ENCODE measurements at places on chromosomes 4 and X.
A peak's percentile ranks its signal among the peaks of the same experiment; 100 is the strongest.

DNA sequence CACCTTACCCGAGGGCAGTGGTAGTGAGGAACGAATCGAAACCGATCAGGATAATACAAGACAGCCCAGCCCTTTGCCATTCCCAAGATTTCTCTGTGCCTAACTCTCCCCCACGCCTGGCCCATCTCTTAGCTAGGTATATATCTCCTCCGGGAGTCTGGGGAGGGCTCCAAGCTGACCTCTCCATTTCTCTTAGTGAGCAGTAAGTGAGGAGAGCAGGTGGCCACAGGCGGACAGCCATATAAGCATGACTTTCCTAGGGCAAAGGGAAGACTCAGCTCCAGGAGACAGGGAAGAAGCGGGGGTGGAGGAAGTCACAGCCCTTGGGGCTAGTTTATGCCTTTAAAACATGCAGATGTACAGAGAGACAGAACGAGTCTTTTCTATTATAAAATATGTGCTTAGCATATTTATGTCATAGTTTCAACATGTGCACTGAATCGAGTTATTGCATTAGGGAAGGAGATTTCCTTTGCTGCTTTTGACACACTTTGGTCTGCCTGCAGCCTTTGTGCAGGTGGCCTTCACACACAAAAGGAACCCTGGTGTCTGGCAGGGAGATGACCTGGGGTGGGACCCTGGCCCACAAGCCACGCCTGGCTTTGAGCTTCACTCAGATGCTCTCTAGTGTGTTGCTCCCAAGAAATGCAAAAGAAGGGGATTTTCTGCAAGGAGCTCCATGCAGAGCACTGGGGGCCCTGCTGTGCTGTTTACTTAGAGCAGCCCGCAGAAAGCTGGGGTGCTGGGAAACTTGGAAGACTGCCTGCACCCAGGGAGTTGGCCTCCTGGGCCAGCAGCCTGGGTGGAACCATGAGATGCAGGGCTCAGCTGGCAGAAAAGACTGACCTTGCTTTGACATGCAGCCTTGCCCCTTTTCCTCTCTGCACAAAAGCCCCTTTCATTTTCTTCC, 613.3 kb downstream of the BCOR start:
- DNase-seq = no peak

GRCh38 chrX:44071070-44071645, 98.0 kb upstream of the NDP start:
- no peak for DNase-seq

GRCh38 chr4:180134091-180134866, 2108.9 kb upstream of the TENM3 start:
- DNase-seq = peak; percentile 37

GRCh38 chr4:76016393-76016792, 6.9 kb downstream of the CXCL10 start:
- no peak for DNase-seq

- DNase-seq = no peak
Measured at GRCh38 chr4:169852481-169852880, 94.7 kb upstream of the HPF1 start.

- no peak for DNase-seq
Measured at GRCh38 chr4:152684007-152684406, 4.2 kb upstream of the TMEM154 start.

GRCh38 chrX:153781428-153782047, 697 bp downstream of the SRPK3 start:
- peak; percentile 50 for DNase-seq

GRCh38 chrX:100248885-100249493, 161.1 kb downstream of the PCDH19 start:
- DNase-seq = no peak

DNA sequence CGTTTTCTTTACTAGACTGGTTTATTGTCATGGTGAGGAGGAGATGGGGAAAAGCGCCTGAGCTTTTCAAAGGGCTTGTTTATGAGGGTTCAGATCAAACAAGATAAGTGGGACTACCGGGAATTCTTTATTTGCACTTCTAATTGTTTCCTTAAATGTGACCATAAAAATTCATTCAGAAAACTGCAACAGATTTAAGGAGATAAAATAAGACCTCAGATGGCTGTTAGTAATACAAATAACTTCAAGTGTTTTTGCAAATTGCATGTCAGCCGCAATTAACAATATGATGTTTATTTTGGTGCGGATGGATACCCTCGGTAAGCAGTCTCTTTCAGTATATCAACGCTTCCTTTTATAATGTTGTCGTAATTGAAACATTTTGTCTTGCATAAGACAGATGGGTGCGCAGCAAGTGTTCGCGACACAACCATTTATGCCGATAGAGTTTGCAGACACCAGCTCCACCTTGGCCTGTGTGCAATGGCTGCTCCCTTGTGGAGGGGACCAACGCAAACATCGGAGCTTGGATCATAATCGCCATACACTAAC, 151.0 kb downstream of the C4orf33 start:
- DNase-seq = no peak

GRCh38 chr4:120052856-120053255, 13.8 kb downstream of the MAD2L1 start:
- DNase-seq = peak; percentile 26

GRCh38 chr4:124111922-124112321, 600.6 kb downstream of the ANKRD50 start:
- DNase-seq = no peak

GRCh38 chr4:94341481-94342370, 910 bp downstream of the HPGDS start:
- DNase-seq = no peak

DNA sequence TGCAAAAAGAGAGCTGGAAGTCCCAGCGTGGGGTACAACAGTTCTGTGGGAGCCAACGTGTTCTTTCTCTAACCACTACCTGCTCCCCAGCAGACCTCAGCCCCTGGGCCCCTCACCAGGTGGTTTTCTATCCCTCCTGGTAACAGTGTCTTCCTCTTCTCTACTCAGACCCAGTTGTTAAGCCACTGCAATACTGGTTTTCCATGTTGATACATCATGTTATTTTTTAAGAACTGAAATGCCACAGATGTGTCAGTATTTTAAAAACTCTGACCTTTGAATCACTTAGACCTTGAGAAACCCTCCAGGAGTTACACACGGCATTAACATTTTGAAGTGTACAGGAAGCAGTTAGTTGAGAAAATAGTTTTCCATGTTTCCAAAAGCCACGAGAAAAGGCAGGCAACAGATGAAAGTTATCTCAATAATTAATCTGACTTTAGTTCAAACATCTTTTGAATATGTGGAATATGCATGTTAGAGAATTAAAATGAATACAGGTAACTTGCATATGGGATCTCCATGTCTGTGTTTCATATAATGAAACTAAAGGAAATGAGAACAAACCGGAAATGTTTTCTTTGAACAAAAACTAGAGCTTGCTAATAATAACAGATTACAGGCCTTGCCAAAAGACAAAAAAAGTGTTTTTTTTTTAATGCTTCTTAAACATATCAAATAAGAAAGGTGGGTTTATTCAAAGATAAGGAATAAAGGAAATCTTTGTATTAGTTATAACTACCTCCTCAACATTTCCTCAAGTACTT, 108.8 kb downstream of the ZNF827 start:
- no peak for DNase-seq

DNA sequence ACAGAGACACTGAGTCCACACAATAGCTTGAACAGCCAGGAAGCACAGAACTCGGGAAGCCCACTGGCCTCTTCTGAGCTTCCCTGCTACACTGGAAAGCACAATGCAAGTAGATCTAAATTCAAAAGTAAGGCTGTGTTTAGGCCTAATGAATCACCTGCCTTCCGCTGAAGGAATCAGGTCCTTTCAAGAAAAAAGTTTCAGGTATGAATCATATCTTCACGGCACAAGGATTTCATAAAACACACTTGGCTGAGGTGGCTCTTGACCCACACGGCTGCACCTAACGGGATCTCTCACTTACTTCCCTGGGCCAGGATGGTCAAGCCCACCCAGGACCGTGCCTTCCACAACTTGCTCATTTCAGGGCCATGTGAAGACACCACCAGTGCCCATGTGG, 59.3 kb downstream of the IRF2 start:
- DNase-seq = no peak

DNA sequence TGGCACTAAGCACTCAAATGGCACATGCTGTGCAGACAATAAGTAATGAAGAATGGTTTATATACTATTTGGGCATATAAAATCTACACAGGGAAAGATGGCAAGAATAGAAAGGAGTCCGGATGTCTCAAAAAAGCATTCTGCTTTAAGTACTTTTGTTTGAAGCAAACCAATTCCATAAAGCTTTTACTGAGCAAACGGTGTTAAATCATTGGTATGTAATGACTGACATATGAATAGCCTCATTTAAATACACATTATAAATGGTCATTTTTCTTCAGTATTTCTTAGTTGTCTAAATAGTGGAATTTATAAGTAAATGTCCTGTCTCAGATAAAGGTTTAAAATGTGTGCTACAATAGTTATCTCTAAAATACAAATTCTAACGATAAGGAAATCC, 6.0 kb downstream of the FBXO8 start:
- no peak for DNase-seq

DNA sequence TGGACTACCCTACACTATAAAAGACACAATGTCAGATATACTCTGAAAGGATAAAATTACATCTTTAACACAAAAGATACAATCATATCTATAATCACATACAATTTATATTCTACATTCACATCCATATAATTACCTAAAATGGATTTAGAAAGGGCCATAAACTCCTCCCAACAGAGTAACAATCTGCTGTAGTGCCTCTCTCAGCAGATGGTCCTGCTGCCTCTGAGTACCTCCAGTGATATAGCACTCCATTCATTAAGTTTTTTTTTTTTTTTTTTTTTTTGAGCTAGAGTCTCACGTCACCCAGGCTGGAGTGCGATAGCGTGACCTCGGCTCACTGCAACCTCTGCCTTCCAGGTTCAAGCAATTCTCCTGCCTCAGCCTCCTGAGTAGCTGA, 7.4 kb downstream of the ANKRD37 start:
- no peak for DNase-seq

All from mucosa of descending colon (tissue), 3 donors.